A549 treated with DMSO at 1 μM for 4 hours (cell line): ENCODE measurements at places on chromosomes 7 and 10. TPM values are rescaled to one million over a fixed set of nuclear protein-coding genes. Genes with fewer than 3 reads are reported as not detected.

Gene MAD1L1
- total RNA-seq = 12.8 to 28.0 TPM (median 22.7 TPM) in 5 replicates

Gene SPDYE2
- total RNA-seq = 0.05 TPM in 1 of 5 replicates, not detected in the others

Gene ZPBP
- not detected in 5 replicates for total RNA-seq

Gene NUDT13
- total RNA-seq = 2.0 to 3.3 TPM (median 3.0 TPM) in 5 replicates

Gene ATAD1
- 43.7 to 57.0 TPM (median 51.6 TPM) in 5 replicates for total RNA-seq
